ENCODE measurements at places on chromosomes 13 and 19.

GRCh38 chr19:44003461-44004009, 778 bp downstream of the ZNF230 start:
- DNase-seq: no peak

- no peak for DNase-seq
Measured at GRCh38 chr13:72726726-72727416, 558 bp downstream of the MZT1 start.

DNA sequence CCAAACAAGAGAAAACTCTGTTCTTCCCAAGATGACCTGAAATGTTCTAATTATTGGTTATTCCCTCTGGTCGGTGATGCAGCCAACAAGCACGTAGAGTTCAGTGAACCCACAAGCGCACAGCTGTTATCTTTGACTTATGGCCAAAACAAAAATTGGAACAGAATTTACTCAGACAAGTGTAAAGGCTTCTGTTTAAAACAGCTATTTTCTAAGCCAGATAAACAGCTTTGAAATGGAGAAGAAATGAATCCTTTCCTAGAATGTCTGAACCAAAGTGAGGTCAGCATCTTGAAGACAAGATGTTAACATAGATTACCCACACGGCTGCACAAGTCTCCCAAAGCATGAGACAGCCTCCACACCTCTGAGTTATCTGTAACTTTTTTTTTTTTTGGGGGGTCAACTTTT, 669.2 kb downstream of the DIAPH3 start:
- DNase-seq: no peak

- no peak for DNase-seq
Measured at GRCh38 chr13:37488726-37489125, 109.8 kb downstream of the POSTN start.

- DNase-seq: no peak
Measured at GRCh38 chr13:45603338-45603737, 12.2 kb downstream of the ERICH6B start.

DNA sequence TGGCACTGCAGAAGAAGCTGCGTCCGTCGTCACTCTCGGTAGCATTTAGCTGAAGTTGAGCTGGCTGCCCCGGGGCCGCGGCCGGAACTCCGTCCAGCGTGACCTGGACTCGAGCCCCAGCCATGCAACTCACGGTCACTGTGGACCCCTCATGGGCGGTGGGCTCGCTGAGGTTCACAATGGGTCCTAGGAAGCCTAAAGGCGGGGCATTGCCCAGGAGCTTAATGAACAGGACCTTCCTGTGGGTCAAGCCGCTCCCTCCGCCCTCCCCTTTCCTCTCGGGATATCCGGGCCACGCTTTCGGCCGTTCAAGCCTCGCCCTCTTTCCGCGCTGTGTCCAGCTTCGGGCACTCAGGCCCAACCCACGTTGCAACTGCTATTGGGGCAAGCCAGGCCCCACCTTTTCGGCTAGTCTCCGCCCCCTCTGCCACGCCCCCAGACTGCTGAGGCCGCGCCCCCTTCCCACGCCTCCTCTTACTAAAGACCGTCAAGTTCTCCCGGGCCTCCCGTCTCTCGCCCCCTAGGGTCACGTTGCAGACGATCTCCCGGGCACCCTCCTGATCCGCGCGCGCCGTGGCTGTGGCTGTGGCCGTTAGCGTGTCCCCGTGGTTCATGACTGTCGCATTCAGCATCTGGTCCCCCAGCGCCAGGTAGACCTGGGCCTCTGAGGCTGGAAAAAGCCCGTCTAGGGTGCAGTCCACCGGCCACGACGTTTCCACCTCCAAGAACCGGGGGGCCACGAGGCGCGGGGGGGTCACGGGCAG, 1.4 kb upstream of the RAVER1 start:
- DNase-seq: no peak

Measured in NCI-H1417 treated with DMSO at 0.1 percent for 48 hours (cell line).